ENCODE measurements at places on chromosomes 16 and 17.

DNA sequence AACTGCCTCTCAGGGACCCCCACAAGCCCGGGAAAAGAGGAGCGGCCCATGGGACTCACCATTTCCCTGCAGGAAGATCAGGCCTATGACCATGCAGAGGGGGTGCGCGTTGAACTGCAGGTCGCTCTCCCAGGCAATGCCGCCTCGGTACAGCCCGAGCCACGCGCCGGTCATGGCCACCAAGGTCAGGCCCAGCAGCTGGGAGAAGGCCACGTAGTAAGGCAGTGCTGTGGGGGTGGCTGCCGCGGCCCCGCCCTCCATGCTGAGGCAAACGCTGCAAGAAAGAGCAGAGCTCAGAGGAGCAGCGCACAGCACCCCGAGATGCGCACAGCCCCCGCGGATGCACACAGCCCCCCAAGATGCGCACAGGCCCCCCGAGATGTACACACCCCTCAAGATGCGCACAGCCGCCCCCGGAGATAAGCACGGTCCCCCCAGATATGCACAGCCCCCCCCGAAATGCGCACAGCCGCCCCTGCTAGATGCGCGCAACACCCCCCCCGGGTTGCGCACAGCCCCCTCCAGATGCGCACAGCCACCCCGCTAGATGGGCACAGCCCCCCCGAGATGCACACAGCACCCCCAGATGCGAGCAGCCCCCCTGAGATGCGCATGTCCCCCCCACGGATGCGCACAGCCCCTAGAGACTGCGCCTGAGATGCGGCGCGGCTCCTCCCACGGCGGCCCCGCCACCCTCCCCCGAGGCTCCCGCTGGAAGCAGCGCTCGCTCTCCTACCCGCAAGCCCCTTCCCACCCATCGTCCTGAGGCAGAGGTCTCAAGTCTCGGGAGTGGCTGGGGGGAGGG lies 8.6 kb downstream of the CYB561 start:
- DNase-seq, result no peak

DNA sequence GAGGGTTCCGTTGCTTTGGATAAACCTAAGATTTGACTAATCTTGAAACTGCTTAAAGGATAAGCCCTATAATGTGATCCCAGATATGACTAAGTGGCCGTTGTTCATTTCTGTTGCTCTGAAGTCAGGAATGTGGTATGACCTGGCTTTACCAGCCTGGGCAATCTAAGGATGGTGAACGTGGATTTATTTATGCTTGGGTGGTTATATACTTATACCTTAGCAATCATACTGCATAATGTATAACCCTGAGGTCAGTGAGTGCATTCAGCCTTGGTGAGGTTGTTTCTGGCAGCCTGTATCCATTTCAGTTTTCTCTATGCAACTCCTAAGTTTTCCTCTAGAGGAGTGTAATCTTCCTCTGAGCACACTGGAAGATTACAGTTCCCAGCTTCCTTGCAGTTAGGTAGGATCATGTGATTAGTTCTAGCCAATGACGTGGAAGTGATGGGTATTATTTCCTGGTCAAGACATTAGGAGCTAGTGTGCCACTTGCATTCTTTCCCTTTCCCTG lies 41.9 kb downstream of the FTO start:
- DNase-seq, result no peak

GRCh38 chr17:27199948-27200347 lies 94.0 kb upstream of the WSB1 start:
- no peak for DNase-seq

GRCh38 chr17:43671031-43671692 lies 9.4 kb upstream of the MEOX1 start:
- DNase-seq, result no peak

DNA sequence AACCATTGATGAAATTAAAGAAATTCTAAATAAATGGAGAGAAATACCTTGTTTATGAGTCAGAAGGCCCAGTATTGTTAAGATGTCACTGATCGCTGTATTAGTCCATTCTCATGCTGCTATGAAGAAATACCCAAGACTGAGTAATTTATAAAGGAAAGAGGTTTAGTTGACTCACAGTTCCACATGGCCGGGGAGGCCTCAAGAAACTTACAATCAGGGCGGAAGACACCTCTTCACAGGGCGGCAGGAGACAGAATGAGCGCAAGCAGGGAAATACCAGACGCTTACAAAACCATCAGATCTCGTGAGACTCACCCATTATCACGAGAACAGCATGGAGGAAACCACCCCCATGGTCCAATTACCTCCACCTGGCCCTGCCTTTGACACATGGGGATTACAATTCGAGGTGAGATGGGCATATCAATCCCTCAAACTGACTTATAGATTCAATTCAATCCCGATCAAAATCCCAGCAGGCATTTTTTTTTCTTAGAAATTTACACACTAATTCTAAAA lies 157.2 kb downstream of the ENGASE start:
- DNase-seq, result no peak

DNA sequence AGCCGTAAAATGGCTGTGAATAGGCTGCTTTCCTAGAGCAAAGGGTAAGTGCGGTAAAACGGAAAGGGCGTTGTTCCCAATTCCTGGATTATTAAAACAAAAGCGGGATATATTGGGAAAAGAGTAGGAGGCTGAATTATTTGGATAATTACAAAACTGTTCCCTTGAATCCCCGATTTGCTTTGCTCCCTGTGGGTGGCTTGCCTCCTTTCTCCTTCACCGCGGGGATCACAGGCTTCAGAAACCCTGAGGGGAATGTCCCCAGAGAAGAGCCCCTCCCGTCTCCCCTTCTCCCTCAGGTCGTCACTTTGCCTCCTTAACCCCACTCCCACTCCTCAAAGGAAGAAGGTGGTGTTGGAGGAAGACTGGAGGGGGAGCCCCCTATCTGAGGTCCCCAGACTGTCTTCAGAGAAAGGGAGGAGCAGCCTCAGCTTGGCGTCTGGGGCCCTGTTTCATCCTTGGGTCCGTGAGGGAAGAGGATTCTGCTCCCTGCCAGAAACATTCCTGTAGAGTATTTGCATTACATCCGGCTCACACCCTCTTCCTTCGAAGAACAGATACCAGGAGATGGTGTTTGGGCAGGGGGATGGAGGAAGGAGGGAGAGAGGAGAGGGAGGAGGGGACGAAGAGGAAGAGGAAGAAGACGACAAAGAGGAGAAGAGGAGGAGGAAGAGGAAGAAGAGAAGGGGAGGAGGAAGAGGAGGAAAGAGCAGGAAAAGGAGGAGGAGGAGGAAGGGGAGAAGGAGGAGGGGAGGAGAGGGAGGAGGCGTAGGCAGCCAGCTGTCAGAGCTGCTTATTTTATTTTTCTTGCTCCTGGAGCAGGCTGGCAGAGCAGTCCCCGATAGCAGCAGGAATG lies 31.8 kb downstream of the MRM1 start:
- DNase-seq, result no peak

DNA sequence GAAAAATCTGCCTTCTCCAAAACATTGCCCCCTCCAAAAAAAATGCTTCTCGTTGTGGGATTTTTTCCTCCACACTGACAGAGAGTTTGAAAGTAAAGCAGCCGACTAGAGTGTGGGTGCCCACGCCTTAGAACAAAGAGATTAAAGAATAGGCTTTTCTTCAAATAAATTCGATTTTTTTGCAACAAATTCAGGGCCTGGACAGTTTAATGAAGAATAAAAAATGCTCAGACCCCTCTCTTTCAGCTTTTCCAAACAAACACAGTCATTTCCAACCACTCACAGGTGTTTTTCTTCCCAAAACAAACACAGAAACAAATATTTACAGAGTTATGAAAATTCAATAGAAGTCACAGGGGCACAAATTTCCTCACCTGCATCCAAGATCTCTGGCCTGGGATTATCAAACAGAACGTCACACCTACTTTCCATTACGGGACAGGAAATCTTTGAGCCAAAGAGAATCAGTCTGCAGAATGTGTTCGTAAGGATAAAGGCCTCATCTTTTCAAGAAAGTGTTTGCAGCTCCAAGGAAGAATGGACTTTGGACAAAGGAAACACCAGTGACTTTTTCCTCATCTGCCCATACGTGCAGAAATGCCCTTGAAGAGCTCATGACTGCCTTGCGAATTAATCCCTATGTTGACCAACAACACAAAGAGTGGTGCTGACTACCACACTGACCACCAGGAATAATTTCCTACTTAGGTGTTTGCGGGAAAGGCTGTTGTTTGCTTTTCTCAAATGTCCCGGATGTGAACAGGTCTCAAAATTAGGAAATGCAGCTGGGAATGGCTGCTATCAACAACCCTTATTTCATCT lies 31.3 kb upstream of the TOX3 start:
- no peak for DNase-seq

DNA sequence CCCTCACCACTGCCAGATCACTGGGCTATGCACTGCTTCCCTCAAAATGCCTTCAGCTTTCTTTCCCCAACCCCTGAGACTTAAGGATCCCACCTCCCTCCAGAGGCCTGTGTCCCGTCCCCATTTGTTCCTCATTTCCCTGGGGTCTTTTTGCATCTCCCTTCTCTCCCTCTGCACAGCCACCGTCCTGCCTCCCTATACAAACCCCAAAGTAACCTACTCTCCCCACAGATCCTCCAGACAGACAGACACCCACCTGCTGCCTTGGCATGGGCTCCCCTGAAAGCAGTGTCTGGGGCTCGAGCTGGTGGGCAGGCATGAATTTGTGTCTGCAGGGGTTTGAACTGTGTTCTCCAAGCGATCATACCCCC lies 69.4 kb upstream of the TNRC6C start:
- DNase-seq, result no peak

DNA sequence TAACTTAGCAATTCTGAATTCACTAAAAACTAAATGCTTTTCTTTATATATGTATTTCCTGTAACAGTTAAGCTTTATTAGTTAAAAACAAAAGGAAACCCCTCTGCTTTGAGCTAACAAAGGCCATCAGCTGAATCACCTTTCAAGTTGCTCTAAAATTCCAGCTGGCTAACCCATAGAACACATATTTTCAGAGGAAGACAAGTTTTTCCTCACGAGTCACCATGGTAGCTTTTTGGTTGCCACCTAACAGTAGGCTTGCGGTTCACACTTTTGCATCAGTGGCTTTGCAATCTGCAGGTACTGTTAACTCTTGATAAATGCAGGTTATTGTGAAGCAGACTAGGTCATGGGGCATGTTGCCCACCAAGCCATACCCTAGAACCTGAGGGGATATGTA lies 57.6 kb upstream of the IRX5 start:
- no peak for DNase-seq

DNA sequence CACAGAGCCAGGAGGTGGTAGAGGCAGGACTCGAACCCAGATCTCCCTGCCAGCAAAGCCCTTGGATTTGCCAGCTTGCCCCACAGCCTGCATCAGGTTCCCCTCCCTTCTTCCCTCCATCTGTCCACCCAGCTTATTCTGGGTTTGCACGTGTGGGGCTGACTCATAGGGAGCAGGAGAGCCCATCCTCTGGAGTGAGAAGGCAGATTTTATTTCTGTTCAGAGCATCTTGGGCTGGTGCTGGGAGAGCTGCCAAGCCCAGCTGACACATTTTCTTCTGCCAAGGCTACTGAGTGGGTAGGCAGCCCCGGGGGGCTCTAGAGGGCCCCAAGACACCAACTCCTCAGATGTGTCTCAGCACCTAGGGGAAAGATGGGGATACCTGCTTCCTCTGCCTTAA lies 106.3 kb upstream of the CRHR1 start:
- DNase-seq, result no peak

DNA sequence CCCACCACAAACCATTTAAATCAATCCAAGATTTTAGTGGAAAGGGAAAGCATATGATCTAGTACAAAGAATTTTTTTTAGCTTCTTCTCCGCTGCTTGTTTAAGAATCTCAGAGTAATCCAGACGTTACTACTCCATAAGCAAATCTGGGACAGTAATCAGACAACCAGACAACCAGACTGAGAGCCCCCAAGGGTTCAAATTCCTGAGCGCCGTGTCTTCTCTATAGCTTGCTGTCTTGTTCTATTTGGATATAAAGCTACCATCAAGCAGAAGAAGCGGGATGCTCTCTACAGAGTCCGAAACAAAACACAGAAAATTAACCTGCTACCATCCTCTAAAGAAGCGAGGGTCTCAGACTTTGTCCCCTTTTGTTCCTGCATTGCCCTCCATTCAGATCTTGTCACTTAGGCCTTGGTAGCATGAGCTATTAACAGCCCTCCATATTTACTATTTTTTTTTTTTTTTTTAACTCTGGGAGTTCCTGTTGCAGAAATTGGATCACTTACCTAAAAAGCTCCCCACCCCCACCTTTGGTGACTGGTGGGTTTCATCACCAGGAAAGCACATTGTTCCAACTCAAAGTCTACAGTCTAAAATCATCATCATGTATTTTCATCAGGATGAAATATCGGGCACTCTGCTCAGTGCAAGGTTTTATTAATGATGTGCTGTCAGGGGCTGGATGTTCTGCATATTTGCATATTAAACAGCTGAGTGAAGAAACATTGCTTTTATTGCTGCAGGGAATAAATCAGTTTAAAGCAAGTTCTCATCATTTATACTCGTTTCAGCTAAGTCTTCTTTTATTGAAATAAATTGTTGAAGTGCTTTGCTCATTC lies 576.7 kb downstream of the WWOX start:
- no peak for DNase-seq

GRCh38 chr16:51376080-51376479 lies 225.0 kb upstream of the SALL1 start:
- DNase-seq, result no peak

DNA sequence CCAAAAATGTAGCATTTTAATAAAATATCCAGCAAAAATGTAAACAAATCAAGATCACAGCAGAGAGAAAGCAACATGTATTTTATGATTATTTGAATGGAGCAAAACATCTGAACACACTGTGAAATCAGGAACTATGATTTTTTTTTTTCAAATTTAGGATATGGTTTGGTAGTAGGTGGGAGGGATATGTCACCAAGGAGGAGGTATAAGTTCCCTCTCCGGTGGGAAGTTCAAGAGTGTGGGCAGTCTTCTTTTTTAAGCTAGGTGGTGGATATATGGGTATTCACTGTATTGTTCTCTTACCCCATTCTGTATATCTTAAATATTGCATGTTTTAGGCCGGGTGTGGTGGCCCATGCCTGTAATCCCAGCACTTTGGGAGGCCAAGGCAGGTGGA lies 10.2 kb downstream of the CDR2 start:
- no peak for DNase-seq

GRCh38 chr17:74015990-74016389 lies 187.5 kb upstream of the RPL38 start:
- DNase-seq, result no peak

DNA sequence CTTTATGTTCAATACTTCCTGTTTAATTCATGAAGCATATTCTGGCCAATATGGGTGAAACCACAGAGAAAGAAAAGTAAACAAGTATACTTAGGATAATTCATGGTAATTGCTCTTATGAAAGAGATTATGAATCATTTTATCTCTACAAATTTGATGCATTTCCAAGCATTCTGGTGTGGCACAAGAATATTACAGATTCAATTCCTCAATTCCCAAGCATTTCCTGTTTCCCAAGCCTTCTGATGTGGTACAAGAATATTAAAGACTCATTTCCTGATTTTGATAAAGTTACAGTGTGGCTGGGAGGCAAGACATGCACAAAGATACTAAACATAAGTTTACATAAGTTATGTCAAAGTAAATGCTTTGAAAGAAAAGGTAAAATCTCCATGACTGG lies 126.1 kb upstream of the NUDT7 start:
- no peak for DNase-seq

DNA sequence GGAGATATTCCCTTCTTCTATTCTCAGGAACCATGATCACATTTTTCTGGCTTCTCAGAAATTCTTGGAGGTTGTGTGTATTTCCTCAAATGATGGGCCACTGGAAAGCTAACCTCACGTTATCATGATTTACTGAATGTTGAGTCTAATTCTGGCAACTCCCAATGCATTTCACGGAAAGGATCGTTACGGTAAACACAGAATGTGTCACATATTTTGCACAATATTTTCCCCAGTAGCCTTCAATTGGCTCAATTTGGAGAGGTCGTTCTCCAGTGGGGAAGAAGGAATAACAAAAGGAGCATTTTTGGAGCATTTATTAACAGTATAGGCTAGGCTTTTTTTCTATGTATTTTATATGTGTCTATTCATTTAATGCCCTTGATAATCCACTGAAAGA lies 450.3 kb downstream of the HAPSTR1 start:
- no peak for DNase-seq

All from T-helper 9 cell (primary cell).